ENCODE measurements at places on chromosomes 7 and 10. TPM values are rescaled to one million over a fixed set of nuclear protein-coding genes. Genes with fewer than 3 reads are reported as not detected.

DNA sequence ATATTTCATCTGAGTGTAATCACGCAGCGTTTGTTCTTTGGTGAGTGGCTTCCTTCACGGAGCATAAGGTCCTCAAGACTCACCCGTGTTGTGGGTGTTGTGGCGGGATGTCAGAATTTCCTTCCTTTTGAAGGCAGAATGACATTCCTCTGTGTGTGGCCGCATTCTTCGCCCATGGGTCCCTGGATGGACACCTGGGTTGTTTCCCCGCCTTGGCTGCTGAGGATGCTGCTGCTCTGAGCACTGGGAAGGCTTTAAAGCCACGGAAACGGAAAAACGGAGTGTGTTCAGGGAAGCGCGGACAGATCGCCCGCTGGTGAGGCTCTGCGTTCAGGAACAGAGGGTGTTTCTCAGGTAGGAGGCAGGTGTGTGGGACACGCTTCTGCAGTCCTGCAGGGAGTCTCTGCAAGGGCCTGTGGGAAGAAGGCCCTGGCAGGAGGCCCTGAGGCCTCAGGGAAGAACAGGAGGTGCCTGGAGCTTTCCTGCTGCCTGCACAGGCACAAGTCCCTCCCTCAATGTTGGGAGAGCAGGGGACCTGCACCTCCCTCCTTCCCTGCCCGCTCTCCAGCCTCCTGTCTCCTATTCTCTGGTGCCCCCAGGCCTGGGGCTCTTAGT, 35.7 kb upstream of the SHH start:
- peak; percentile 37 for DNase-seq

DNA sequence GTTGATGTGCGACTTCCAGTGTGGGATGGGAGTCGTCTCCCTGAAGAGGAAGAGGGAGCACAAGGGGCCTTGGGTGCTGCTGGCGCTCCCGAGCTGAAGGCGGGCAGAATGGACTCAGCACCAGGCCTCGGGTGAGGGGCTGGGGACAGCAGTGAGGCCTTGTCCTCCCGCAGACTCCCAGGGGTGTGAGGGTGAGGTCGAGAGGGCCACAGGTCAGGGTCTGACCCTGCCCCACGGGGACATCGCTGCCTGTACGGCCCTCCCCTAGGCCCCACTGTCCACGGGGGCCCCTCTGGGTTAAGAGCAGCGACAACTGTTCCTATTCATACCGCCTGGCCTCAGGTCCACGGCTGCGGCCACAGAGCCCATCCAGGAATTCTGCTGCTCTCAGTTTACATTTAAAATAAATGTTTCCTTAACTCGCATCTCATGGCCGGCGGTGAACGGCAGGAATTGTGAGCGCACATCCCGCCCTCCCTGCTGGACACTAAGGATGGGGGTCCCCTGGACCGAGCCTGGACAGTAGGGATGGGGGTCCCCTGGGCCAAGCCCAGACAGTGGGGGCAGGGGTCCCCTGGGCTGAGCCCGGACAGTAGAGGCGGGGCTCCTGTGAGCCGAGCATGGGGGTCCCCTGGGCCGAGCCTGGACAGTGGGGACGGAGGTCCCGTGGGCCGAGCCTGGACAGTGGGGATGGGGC, 61.7 kb downstream of the PDGFA start:
- DNase-seq: no peak

GRCh38 chr7:149074116-149074885, 16.2 kb downstream of the ZNF786 start:
- DNase-seq: no peak

GRCh38 chr10:6470894-6471618, 109.0 kb downstream of the PRKCQ start:
- no peak for DNase-seq

DNA sequence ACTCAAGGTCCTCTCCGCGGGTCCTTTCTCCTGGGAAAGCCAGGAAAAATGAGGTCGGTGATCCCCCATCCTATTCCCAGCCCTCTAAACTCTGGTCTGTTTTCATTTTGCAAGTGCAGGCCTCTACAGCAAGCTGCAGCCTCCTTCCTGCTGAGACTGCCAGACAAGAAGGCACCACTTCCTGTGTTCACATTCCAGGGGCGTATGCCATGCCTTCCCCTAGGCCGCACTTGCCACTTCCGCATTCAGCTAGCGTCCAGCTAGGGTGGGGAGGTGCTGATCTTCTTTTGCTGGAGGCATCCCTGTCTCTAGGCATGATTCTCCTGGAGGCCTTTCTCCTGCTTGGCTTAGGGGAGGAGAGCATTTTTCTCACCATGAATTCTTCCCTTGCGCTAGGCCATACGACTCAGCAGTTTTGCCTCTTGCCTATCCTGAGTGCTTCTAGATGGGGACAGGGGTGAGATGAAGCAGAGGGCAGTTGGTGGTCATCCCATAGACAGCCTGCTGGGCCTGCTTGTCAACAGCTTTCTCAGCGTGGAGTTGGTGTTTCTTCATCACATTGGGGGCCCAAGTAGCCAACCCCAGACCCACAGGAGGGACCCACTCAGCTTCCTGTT, 328.9 kb downstream of the RPS24 start:
- no peak for DNase-seq

DNA sequence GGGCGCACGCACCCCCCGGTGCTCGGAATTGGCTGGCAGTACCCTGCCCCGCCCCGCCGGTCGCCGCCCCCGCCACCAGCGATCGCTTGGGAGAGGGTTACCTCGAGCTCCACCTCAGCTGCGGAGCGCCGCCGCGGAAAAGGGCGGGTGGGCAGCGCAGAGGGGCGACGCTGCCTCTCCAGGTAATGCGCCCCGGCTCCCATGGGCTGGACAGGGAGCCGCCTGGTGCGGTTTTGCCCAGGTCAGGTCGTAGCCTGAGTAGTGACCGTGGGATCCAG, 1.3 kb downstream of the PFKFB3 start:
- DNase-seq: no peak

DNA sequence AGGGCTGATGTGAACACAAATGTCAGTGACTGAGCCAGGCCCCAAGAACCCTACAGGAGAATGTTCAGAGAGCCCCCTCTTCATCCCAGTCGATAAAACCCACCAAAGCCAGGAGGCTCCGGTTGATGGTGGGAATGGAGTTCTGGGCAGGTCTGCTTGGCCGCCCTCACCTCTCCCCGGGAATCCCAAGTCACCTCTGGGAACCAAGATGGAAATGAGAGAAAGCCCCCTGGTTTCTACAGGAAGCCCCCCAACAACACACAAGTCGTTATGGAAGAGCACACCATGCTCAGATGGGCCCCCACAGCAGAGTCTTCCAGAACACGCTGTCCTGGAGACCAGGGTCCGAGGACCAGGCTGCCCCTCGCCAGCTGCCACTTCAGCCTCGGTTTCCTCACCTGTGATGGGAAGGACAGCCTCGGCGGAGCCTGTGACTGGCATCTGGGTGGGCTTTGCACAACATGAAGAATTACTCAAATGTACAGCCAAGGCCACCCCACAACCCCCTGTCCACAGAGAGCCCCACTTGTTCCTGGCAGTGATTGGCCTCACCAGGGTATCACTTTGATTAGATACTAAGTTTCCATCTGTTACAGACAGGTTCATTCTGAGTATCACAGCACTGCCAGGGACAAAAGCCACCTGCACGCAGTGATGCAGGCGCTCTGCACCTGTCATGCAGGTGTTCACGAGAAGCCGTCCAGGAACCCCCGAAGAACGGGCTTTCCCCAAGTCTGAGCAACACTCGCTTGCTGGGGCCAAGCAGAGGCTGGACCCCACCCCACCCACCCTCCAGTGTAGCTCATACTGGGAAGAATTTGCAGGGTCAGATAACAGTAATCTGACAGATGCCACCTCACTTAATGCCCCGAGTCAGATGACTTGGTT, 57.6 kb downstream of the MKI67 start:
- DNase-seq: peak; percentile 46

DNA sequence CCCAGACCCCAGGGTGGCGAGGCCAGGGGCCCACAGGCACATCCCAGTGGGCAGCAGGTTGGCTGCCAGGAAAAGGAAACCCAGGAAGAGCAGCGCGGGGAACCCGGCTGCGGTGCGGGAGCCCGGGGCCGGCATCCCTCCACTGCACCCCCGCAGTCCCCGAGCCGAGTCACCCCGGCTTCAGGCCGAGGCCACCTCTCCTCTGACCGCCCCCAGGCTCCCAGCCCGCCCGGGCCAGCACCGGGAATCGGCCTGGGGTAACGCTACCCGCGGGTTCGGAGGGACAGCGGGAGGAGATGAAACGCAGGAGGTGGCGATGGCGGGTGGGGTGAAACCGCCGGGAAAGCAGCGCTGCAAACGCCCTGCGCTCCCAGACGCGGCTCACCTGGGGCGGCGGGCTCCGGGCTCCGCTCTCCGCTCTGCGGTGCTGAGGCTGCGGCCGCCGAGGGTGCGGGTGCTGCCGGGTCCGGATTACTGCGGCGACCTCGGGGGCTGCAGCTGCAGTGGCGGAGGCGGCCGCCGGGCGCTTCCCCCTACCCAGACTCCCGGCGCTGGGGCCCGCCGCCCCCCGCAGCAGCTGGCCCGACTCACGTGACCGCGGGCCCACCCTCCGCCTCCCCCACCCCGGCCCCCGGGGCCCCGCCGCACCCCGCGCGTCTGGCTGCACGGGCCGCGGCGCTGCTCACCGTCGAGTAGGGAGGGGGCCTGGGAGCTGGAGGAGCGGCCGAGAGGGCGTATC, at the start of gene SCRN1:
Gene SCRN1, minus strand, starts transcription at position 545 of the 739 bp plus-strand sequence. CDS start 20,734 bp downstream, outside the sequence.
- DNase-seq: peak; percentile 75

The C10orf90 gene
- not detected for total RNA-seq

The IKZF5 gene
- total RNA-seq: 24.9 TPM

The DNAJC12 gene
- total RNA-seq: 5.1 TPM

The NPY gene
- 2.1 TPM for total RNA-seq

The IDI2 gene
- not detected for total RNA-seq

The NANOS1 gene
- 3.5 TPM for total RNA-seq

Data from sciatic nerve (tissue), 2 donors.